Mammary epithelial cell (primary cell): ENCODE measurements at places on chromosomes 2 and 18.
A peak's percentile ranks its signal among the peaks of the same experiment; 100 is the strongest.

DNA sequence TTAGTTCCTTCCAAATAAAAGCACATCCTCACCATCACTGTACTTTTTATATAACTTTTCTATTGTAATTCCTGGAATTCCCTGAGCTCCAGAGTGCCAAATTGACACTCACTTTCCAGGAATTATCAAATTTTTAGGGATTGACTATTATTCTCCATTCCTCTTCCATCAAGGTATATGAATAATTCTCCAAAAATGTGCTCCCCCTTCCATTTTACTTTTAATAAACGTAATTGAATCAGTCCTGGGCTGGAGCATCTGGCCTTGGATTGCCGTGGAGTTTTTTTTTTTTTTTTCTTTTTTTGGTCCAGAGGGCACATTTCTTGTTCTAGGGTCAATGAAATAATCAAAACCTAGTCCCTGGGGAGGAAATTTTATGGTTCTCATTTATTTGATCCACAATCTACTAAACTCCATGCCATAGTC lies 304.3 kb downstream of the CDCA7 start:
- no peak for DNase-seq

DNA sequence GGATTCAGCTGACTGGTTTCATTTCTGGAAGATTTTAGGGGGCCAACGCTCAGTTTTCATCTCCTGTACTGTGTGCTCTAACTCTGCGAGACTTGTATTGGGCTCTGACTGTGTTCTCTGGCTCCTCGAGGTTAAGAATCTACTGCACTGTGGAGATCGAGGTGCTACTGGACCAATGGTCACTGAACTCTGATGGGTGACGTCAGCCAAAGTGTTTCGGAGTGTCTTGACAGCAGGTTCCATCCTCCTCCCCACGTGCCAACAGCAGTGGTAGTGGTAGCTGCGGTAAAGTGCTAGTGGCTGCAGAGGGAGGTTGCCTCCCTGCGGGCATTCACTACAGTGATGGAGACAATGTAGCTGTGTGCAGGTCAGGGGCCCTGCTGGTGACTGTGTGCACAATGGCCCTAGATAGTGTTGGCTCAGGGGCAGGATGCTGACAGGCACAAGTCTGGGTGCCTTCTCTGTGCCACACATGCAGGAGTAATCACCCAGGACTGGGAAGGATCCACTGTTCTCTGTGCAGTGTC lies 705.7 kb upstream of the DDX18 start:
- no peak for DNase-seq

GRCh38 chr2:171365232-171365631 lies 68.6 kb downstream of the METTL8 start:
- peak; percentile 71 for DNase-seq

DNA sequence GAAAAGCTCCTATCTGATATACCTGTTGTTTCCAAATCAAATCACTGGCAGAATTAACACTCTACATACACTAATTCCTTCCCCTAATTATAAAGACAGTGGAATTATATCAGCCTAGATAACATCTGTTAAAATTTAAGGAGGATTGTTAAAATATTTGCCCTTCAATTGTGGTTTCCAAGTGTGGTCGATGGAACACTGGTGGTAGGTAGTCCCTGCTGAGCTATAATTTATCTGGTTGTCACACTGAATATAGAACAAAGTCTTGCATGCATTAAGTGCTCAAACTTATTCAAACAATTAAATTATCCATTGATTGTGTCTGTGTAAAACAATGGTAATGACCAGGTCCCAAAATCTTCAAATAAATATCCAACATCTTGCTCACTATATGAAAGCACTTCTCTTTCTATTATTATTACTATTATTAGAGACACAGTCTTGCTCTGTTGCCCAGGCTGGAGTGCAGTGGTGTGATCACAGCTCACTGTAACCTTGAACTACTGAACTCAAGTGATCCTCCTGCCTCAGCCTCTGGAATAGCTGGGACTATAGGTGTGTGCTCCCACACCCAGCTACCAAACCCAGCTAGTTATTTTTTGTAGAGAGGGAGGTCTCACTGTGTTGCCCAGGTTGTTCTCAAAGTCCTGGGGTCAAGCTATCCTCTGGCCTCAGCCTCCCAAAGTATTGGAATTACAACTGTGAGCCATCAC lies 12.0 kb downstream of the CDH2 start:
- no peak for DNase-seq

GRCh38 chr2:127044165-127044718 lies 62.7 kb downstream of the BIN1 start:
- DNase-seq, result no peak
